ENCODE measurements at places on chromosomes 5 and 9. TPM values are rescaled to one million over a fixed set of nuclear protein-coding genes. Genes with fewer than 3 reads are reported as not detected.

The DCAF10 gene
- total RNA-seq = 5.7 TPM

The TOR4A gene
- 51.8 TPM for total RNA-seq

The NEURL1B gene
- total RNA-seq = 2.8 TPM

The TRIM36 gene
- total RNA-seq = 5.4 TPM

The SLC6A7 gene
- not detected for total RNA-seq

The CTSV gene
- total RNA-seq = 23.3 TPM

The TMC1 gene
- not detected for total RNA-seq

The SLCO6A1 gene
- total RNA-seq = not detected

The SLC28A3 gene
- 18.3 TPM for total RNA-seq

The OTP gene
- total RNA-seq = not detected

The FAM221B gene
- not detected for total RNA-seq

The IL33 gene
- 1.9 TPM for total RNA-seq

The UBE2R2 gene
- 26.2 TPM for total RNA-seq

The POU5F2 gene
- total RNA-seq = 2.0 TPM

The CORO2A gene
- total RNA-seq = 24.3 TPM

The CATSPER3 gene
- total RNA-seq = 1.4 TPM

The ACTBL2 gene
- total RNA-seq = 0.45 TPM

The DND1 gene
- total RNA-seq = 2.8 TPM

The GHR gene
- total RNA-seq = 0.45 TPM

- peaks cover 18% of the 10 kb centered on the region for H3K4me1 ChIP-seq
- no peak overlapping the region for H3K27ac ChIP-seq
- no peak overlapping the region for H3K4me3 ChIP-seq
- no peak for DNase-seq
- H3K36me3 ChIP-seq = no peaks in the 10 kb centered on the region
- no peaks in the 10 kb centered on the region for H3K27me3 ChIP-seq
Observed at GRCh38 chr9:110093417-110093816, 114.5 kb downstream of the C9orf152 start.

GRCh38 chr5:128579093-128579492 is 41.0 kb upstream of the FBN2 start:
- H3K36me3 ChIP-seq = peaks cover 5% of the 10 kb centered on the region
- DNase-seq = no peak
- H3K27ac ChIP-seq = peak overlapping the region; percentile 74
- no peaks in the 10 kb centered on the region for H3K27me3 ChIP-seq
- no peak overlapping the region for H3K4me3 ChIP-seq

- H3K4me1 ChIP-seq = no peaks in the 10 kb centered on the region
- H3K4me3 ChIP-seq = no peak overlapping the region
- no peaks in the 10 kb centered on the region for H3K36me3 ChIP-seq
- H3K27me3 ChIP-seq = peaks cover 15% of the 10 kb centered on the region
- H3K27ac ChIP-seq = no peak overlapping the region
- DNase-seq = no peak
Observed at GRCh38 chr9:18526685-18527084, 52.7 kb downstream of the ADAMTSL1 start.

- H3K36me3 ChIP-seq = peaks cover 30% of the 10 kb centered on the region
- no peak for DNase-seq
- no peaks in the 10 kb centered on the region for H3K27me3 ChIP-seq
Observed at GRCh38 chr9:129077236-129077635, 3.7 kb upstream of the DOLPP1 start.

DNA sequence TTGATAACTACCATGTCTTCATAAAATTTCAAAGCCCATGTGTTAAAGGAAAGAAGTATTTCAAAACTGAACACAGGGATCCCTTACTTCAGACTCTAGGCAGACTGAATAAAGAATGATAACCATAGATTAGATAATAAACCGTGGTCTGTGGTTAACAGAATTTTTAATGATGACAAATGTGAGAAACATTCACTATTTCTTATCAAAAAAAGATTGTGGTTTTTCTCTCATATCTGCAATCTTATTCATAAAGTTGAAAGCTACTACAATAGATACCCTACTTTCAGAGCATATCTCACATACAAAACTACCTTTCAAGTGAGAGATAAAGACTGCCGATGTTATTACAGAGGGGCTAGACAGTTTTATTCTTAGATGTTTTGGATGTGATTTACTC is 816.8 kb upstream of the DMAC1 start:
- H3K4me3 ChIP-seq = no peak overlapping the region
- no peaks in the 10 kb centered on the region for H3K4me1 ChIP-seq
- no peak for DNase-seq
- no peaks in the 10 kb centered on the region for H3K36me3 ChIP-seq
- no peak overlapping the region for H3K27ac ChIP-seq

DNA sequence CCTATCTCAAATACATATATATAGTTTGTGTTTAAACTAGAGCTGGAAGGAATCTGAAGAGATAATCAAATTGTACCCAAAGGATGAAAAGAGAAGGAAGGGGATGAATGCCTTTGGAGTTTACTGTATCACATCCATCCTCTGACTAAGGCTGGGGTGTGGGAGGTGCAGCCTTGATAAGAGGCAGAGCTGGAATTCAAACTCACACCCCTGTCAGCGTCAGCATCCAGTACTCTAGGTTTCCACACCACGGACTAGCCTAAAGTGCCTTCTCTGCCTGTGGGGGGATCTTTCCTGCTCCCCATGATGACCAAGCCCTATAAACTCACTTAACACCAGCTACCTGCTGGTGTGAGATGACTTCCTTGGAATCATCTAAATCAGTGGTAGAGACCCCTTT is 48.1 kb downstream of the EPB41L4B start:
- no peak for DNase-seq
- H3K27ac ChIP-seq = no peak overlapping the region
- H3K4me3 ChIP-seq = no peak overlapping the region

DNA sequence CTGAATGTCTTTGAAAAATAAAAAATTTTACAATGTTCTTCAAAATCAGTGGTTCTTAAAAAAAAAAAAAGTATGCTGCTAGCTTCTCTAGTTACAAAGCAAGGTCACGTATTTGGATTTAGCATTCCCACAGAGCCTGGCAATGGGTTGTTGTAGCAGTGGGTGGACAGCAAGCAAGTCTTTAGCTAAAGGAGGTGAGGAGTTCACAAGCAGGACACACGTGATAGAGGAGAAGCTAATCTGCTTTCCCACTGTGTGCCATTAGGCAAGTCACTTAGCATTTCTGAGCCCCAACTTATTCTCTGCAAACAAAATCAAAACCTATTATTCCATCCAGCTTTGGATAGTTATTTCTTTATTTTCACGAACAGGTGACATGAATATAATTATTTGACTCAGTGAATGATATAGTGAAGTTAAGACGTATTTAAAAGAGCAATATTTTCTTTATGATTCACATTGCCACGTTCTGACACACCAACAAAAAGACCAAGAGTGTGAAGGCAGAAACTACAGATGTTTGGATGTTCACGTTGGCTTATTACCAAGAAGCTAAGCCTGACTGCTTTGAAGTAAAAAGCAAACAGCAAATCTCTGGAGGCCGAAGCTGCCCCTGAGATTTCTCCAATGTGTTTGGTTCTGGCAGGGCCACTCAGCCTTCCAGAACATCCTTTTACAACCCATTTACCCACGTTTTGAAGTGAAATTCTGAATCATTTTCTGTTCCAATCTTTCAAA is 612.1 kb upstream of the CDH6 start:
- no peaks in the 10 kb centered on the region for H3K4me1 ChIP-seq
- H3K27ac ChIP-seq = no peak overlapping the region
- no peaks in the 10 kb centered on the region for H3K27me3 ChIP-seq
- no peak overlapping the region for H3K4me3 ChIP-seq

- DNase-seq = no peak
- H3K4me1 ChIP-seq = peaks cover 12% of the 10 kb centered on the region
- H3K27ac ChIP-seq = no peak overlapping the region
- H3K36me3 ChIP-seq = no peaks in the 10 kb centered on the region
- peaks cover 8% of the 10 kb centered on the region for H3K27me3 ChIP-seq
Observed at GRCh38 chr5:71834601-71835000, 115.5 kb downstream of the CARTPT start.

- H3K4me1 ChIP-seq = no peaks in the 10 kb centered on the region
- H3K4me3 ChIP-seq = no peak overlapping the region
- no peaks in the 10 kb centered on the region for H3K27me3 ChIP-seq
- peaks cover 9% of the 10 kb centered on the region for H3K36me3 ChIP-seq
- DNase-seq = no peak
Observed at GRCh38 chr9:136081113-136081825, 13.8 kb downstream of the NACC2 start.

GRCh38 chr5:139711067-139711905 is 63.1 kb downstream of the CXXC5 start:
- peaks cover 28% of the 10 kb centered on the region for H3K27me3 ChIP-seq
- no peak overlapping the region for H3K27ac ChIP-seq
- DNase-seq = peak; percentile 46
- peaks cover 9% of the 10 kb centered on the region for H3K36me3 ChIP-seq
- peak overlapping the region; percentile 71 for H3K4me3 ChIP-seq

DNA sequence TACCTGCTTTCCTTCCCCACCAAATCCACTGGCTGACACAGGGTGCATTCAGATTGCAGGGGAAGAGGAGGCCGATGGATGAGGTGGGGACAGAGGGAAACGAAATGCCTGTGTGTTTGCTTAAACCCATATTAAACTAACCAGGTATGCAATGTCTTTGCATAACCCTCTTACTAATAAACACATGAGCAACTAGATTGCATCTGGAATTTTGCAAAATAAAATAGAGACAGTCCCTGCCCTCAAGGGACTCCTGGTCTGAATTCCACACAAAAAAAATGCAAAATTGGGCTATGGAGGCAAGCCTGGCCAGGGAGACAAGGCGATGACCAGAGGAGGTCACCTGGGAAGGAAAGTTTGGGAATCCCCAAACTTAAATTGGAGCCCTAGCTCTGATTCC is 202.9 kb downstream of the ACTL7B start:
- no peaks in the 10 kb centered on the region for H3K4me1 ChIP-seq
- peaks cover 38% of the 10 kb centered on the region for H3K27me3 ChIP-seq
- no peak overlapping the region for H3K27ac ChIP-seq

DNA sequence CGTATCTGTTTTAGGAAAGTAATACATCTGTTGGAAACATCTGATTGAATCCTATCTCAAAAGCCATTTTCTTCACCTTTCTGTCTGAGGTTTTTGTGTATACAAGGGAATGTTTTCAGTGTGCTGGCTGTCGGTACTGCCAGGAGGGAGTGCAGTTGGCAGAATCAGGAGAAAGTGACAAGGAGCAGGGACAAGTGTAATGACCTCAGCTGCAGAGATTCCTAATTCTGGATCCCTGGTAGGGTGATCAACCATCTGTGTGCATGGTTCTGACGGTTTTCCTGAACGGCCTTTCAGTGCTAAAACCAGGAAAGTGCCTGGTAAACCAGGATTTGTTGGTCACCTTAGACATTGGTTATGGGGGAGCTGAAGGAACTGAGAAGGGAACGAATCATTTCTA is 1.6 kb upstream of the GDA start:
- H3K27me3 ChIP-seq = no peaks in the 10 kb centered on the region
- H3K27ac ChIP-seq = no peak overlapping the region
- H3K4me3 ChIP-seq = no peak overlapping the region

DNA sequence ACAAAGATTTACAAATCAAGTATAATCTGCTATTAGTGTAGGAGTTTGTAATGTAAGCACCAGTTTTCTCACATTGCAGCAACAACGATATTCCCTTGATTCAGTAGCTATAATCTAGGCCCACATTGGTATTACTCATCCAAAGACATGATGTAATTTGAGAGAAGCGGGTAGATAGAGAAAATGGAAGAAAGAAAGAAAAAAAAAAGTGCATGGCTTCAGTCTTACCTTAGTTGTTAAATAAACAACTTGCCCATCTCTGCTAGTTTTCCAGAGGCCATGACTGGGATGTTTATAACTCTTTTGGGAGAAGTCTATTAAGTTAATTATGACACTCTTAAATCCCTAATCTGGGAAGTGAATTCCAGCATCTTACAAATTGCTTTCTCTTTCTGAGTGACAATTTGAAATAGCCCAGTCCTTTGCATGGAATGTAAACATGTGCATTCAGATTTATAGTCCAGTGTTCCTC is 2.8 kb downstream of the MELK start:
- H3K27ac ChIP-seq = peak overlapping the region; percentile 28
- H3K27me3 ChIP-seq = no peaks in the 10 kb centered on the region
- no peaks in the 10 kb centered on the region for H3K4me1 ChIP-seq
- no peak for DNase-seq
- H3K36me3 ChIP-seq = peaks cover 10% of the 10 kb centered on the region

DNA sequence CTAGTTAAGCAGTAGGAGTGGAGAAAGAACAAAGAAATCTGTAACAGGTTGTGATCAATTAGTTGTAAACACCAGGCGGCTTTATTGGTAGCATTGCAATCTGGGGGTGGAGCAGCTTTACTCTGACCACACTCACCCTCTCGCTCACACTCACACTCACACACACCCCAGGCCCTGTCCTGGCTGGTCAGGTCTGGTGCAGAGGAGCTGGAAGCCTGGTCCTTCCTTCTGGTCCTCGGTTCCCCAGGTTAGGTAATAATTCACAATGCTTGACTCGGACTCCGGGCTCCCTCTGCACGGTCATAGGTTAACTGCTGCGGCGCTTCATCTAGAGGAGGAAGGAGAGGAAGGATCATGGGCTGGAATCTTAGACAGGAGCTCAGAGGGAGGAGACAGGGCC is 1.6 kb downstream of the CCL19 start:
- H3K36me3 ChIP-seq = no peaks in the 10 kb centered on the region
- H3K27ac ChIP-seq = no peak overlapping the region

GRCh38 chr5:157671592-157672330 is 428 bp downstream of the C5orf52 start:
- H3K4me3 ChIP-seq = peak overlapping the region; percentile 84
- peaks cover 26% of the 10 kb centered on the region for H3K36me3 ChIP-seq
- H3K27ac ChIP-seq = peak overlapping the region; percentile 11
- H3K27me3 ChIP-seq = peaks cover 15% of the 10 kb centered on the region
- no peak for DNase-seq

- H3K4me3 ChIP-seq = no peak overlapping the region
- DNase-seq = no peak
- no peaks in the 10 kb centered on the region for H3K4me1 ChIP-seq
- H3K27me3 ChIP-seq = no peaks in the 10 kb centered on the region
- H3K36me3 ChIP-seq = no peaks in the 10 kb centered on the region
- H3K27ac ChIP-seq = no peak overlapping the region
Observed at GRCh38 chr9:26339796-26340195, 552.8 kb downstream of the CAAP1 start.

GRCh38 chr5:126499278-126499677 is 76.1 kb downstream of the GRAMD2B start:
- H3K27ac ChIP-seq = no peak overlapping the region
- no peak overlapping the region for H3K4me3 ChIP-seq
- no peak for DNase-seq

DNA sequence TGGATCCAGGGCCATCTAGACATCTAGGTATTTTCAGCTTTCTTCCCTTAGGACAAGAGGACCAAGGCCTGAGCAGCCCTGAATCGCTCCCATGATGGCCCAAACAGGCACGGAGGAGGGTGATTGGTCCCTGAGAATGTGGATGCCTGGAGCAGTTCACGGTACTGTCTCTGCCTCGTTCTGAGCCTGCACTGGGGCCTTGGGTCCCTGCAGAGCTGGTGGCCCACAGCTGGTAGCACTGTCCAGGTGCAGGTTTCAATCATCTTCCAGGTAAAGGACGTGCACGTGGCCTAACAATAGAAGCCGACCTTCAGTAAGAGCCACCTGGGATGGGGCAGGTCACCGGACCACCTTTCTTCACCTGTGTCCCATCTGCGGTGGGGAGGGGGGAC is 19.4 kb upstream of the FCN1 start:
- H3K27ac ChIP-seq = no peak overlapping the region
- peaks cover 9% of the 10 kb centered on the region for H3K27me3 ChIP-seq
- no peak overlapping the region for H3K4me3 ChIP-seq
- no peak for DNase-seq
- H3K4me1 ChIP-seq = no peaks in the 10 kb centered on the region

- H3K4me1 ChIP-seq = no peaks in the 10 kb centered on the region
- H3K27me3 ChIP-seq = no peaks in the 10 kb centered on the region
- H3K36me3 ChIP-seq = no peaks in the 10 kb centered on the region
Observed at GRCh38 chr5:23446424-23446823, 61.0 kb upstream of the PRDM9 start.

- H3K36me3 ChIP-seq = peaks cover 6% of the 10 kb centered on the region
- no peak for DNase-seq
- H3K27ac ChIP-seq = peak overlapping the region; percentile 70
Observed at GRCh38 chr5:139746691-139747582, 48.7 kb upstream of the PSD2 start.

All from Calu3 (cell line).